Suppressor macrophage treated with lipopolysaccharide for 4 hours (primary cell): ENCODE measurements at places on chromosomes 6 and 20.

- no peak for DNase-seq
Measured at GRCh38 chr6:119303164-119303887, 46.2 kb downstream of the MAN1A1 start.

GRCh38 chr20:16476032-16476431 is 97.2 kb downstream of the KIF16B start:
- peak; percentile 61 for DNase-seq

- peak; percentile 91 for DNase-seq
Measured at GRCh38 chr6:108598305-108598863, 37.7 kb downstream of the FOXO3 start.

DNA sequence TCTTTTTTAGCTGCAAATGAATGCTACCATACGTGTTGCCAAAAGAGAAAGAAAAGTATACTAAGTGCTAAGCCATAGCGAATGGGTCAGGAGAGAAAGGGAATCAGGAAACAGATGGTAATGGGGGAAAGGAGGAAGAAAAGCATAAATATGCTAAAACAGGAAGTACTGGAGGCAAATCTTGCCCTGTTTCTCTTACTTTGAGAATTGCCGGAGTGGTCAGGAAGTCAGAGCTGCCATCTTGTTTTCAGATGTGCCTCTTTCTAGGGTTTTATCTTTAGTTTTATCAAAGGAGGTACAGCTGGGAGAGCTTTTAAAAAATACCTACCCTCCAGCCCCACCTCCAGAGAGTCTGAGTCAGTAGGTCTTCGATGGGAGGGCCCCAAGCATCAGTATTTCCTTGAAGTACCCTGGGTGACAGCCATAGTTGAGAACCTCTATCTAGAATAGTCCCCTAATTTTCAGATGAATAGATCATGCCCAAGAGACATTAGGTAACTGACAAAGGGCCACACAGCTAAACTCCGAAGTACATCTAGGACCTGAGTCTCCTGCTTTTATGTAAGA is 193.3 kb downstream of the CLIC5 start:
- peak; percentile 29 for DNase-seq

DNA sequence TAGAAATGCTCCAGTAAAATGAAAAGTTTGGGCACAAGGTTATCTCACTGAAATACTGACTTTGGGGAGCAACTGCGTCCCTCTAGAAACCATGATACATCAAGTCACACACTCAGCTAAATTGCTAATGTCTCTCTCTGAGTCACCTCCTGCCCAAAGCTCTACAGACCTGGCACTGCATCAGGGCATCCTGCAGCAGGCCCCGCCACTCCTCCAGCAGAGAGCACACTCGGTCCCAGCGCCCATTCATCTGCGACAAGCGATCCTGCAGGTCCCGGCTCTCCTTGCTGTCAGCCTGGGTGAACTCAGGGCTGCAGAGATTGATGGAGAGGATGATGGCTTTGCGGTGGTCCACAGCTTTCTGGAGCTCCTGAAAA is 329.0 kb downstream of the ESR1 start:
- no peak for DNase-seq

- DNase-seq: no peak
Measured at GRCh38 chr6:92706976-92707375, 712.4 kb downstream of the EPHA7 start.

GRCh38 chr6:136429264-136430065 is 120.8 kb downstream of the MAP7 start:
- DNase-seq: no peak

- peak; percentile 66 for DNase-seq
Measured at GRCh38 chr6:134123666-134124208, 71.3 kb upstream of the SLC2A12 start.

GRCh38 chr20:17725094-17725835 is 25.5 kb downstream of the BANF2 start:
- DNase-seq: no peak

DNA sequence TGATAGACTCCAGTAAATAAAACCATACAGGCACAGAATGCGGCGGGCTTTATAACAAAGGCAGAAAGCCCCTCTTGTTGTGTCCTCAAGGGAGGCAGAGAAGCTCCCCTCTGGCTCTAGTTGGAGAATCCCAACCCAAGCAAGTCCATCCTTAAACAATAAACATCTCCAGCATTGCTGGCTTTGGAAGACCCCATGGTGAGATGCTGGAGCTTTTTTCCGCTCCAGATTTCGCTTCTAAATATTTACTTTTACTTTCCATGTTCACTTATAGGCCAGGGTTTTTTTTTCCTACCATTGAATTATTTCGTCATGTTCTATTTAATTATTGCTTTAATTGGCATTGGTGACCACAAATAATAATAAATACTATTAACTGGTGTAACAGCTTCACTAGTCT is 176.2 kb downstream of the MTHFD1L start:
- DNase-seq: no peak

DNA sequence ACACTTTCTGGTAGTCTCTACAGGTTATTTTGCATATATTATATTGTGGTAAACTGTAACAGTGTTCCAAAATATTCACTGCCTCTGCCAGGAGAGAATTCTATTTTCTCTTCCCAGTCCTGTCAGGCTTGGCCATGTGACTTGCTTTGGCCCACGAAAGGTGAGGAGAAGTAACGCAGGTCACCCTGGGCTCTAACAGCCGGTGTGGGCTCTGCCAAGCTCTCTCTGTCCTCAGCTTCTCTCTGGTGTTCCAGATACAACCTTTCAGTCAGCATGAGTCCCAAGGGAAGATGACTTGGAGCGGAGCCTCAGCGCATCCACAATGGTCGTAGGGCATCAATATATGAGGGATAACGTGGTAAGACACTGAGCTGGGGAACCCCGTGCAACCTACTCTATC is 113.0 kb upstream of the RREB1 start:
- no peak for DNase-seq

- no peak for DNase-seq
Measured at GRCh38 chr6:22471132-22471690, 98.2 kb upstream of the HDGFL1 start.

DNA sequence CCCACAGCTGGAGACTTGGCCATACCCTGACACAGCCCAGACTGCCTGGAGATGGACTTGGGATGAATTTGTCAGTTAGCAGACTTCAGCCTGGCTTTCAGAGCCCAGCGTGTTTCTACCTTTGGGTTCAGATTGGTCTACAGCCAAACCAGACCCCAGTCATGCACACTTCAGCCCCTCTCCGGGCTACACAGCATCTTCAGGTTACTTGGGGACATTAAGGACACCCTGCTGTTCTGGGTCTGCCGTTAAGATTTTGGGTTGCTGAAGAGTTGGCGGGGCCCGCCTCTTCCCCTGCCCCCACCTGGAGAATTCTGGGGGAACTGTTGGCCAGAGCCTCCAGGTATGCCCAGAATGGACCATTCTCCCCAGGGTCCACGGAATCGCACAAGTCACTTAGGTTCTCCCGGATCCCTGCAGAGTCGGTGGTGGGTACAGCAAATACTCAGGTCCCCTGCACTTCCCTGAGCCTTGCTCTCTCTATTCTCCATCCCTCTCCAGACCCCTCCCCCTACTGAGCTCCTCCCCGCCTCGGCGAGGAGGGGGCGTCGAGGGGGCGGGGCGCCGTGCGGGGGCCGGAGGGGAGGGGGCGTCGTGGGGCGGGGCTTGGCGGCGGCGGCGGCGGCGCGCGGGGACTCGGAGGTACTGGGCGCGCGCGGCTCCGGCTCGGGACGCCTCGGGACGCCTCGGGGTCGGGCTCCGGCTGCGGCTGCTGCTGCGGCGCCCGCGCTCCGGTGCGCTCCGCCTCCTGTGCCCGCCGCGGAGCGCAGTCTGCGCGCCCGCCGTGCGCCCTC is at the start of gene PTK7:
PTK7 (plus strand) TSS at position 645 of the 794 bp plus-strand sequence. CDS start 175 bp downstream, outside the sequence.
- DNase-seq: no peak

GRCh38 chr6:154473324-154473723 is 37.2 kb downstream of the CNKSR3 start:
- no peak for DNase-seq

DNA sequence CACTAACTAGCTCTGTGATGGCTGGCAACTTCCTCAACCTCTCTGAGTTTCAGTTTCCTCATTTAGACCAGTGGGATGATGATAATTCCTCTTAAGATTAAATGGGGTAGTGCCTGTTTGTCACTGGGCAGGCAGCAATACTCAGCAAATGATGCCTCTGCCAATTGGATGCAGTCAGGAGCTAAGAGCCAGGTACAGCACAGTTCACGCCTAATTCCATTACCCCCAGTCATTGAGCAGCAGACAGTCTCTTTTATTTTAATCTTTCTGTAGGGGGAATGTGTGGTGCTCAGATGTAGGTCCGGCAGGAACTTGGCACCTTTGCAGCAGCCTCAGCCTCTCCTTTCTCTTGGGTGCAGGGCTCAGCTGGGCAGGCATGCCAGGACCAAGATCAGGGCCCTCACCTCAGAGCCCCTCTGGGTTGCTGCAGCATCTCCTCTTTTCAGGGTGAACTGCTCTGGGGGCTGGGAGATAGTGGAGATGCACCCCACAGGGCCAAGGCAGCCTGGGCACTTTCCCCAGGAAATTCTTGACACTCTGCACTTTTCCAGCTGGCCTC is 243.8 kb downstream of the LRFN2 start:
- DNase-seq: peak; percentile 19

DNA sequence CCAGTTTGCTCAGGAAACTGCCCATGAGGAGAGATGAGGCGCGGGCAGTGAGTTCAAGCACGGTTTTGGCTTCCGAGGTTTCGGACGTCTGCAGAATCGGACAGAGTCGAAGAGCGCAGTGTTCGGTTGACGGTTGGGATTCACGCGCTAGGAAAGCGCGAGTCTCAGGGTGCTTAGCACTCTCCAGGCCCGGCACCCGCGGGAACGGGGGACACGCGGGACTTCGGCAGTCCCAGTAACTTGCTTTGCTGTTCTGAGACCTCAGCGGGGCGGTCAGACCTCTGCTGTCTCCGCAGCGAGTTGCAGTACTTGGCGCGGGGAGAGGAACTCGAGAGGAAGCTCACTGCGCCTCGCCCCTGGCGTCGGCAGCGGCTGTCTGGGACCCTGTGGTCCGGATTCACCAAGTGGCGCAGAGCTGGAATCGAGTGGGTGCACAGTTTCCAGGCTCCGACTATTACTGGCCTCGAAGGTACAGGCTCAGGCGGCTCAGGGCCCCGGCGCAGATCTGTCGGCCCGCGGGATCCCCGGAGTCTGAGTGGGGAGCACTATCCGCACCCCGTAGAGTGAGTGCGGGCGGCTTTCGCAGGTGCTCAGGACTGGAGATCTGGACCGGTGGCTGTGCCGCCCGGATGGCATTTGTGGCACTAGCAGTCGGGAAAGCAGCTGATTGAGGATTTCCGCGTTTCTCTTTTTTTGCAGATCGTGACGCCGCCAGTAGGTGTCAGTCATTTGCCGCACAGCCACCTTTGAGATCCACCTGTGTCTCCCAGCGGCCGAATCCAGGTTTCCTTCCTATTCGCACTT is at the start of gene POM121L2:
POM121L2 (minus strand) TSS at position 128 of the 804 bp plus-strand sequence; CDS start at position 25, 103 bp downstream.
- DNase-seq: peak; percentile 49

DNA sequence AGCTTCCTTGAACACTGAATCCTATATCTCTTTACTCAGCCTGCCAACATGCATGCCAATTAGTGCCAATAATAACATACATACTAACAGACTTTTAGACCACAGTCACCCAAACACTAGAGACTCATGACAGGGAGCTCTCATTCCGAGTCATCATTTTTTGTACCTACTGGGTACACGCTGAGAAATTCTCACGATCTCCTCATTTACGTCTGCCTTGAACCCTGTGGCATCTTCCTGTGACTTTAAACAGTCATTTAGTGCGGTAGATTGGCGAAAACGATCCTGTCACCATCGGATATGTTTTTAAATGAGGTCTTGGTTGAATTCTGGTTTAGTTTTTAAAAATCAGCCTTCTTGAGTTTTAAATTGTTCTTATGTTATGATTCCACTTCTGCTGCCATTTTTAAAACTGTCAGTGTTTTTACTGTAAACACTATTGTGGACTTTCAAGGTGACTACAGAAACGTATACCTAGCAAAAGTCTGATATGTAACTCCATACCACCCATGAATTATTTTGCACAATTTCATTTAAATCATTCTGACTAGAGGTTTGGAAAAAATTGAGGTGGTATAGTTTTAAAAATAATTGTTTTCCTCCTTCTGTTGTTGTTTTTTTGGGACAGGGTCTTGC is 275.4 kb downstream of the TSHZ2 start:
- DNase-seq: no peak

DNA sequence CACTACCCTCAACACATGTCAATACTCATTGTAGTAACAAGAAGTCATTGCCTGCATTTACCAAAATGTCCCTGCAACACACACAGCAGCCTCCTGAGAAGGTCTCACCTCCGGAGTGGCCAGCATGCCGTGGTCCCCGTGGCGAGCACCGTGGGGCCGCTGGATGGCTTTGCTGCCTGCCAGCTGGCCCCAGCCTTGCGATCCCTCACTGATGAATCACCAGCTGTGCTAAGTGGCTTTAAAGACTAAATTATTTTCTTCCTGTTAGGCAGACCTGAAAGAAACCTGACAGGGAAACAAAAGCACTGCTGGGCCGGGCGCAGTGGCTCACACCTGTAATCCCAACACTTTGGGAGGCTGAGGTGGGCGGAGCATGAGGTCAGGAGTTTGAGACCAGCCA is 306.7 kb downstream of the CDH4 start:
- no peak for DNase-seq

GRCh38 chr6:27040244-27041042 is 207.1 kb upstream of the PRSS16 start:
- DNase-seq: no peak

DNA sequence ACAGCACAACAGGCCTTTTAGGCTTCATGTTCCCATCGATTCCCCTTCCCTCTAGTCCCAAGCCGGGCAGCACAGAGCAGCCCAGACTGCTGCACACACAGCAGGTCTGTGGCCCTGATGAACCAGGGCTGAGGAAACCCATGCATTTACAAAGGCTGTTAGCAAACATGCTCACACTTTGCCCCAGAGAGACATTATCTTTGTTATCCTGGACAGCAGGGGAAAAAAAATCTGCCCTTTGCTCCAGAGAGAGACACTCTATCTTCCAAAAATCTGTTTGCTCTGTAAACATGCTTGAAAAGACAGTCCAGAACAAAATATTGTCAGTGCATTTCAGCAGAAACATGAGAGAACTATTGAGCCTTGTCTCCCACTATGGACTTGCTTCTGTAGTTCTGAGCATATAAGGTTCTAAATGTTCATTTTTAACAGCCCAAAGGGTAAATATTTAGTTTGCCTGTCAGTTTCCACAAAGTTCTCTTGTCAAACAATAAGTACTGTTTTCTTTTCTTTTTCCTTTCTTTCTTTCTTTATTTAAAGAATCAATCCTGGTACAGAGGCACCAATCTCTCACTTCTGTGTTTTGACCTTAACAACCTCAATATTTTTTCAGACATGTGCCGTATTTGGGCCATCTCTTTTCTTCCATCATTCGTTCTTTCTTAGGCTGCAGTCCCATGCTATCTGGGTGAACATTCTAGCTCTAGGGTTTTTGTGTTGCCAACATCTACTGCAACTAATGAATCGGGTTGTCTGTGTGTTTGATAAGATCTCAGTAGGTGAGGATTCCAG is 468.0 kb downstream of the EPM2A start:
- no peak for DNase-seq

DNA sequence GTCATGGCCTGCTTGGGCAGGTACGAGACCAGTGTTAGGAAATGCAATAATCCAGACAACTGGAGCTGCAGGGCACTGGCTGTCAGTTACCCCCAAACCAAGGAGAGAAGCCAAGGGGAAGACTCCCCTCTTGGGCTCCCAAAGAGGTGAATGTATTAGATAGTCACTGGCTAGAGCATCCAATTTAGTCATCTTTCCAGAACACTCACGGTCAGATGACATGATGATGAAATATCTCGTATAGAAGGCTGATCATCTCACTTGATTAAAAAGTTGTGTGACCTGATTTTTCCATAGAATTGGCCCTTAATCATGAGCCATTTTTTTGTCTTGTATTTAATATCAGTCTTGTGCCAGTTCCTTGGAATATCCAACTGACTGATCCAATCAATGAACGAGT is 40.7 kb downstream of the SLC22A3 start:
- no peak for DNase-seq
